Vein endothelial cell (primary cell): ENCODE measurements at places on chromosomes 4 and X. TPM values are rescaled to one million over a fixed set of nuclear protein-coding genes. Genes with fewer than 3 reads are reported as not detected.

P2RY4 gene
- 0.10 TPM in 1 of 2 replicates, not detected in the other for total RNA-seq

ZMAT1 gene
- total RNA-seq = 2.4 and 2.9 TPM in 2 replicates

CETN2 gene
- 23.5 and 31.4 TPM in 2 replicates for total RNA-seq

RBM47 gene
- total RNA-seq = 0.10 TPM in 1 of 2 replicates, not detected in the other

CENPE gene
- total RNA-seq = 12.7 and 26.0 TPM in 2 replicates

FAM114A1 gene
- total RNA-seq = 149 and 225 TPM in 2 replicates
